ENCODE measurements at places on chromosomes 1 and 21. TPM values are rescaled to one million over a fixed set of nuclear protein-coding genes. Genes with fewer than 3 reads are reported as not detected.

The C1orf56 gene
- polyA plus RNA-seq: 2.3 TPM

The PKP1 gene
- 0.60 TPM for polyA plus RNA-seq

The PDZK1 gene
- 0.51 TPM for polyA plus RNA-seq

- no peak for DNase-seq
These were observed 200.6 kb downstream of the PTGER3 start for GRCh38 chr1:70847013-70847412.

- no peak for DNase-seq
These were observed 432.2 kb downstream of the PCP4 start for GRCh38 chr21:40299451-40299850.

DNA sequence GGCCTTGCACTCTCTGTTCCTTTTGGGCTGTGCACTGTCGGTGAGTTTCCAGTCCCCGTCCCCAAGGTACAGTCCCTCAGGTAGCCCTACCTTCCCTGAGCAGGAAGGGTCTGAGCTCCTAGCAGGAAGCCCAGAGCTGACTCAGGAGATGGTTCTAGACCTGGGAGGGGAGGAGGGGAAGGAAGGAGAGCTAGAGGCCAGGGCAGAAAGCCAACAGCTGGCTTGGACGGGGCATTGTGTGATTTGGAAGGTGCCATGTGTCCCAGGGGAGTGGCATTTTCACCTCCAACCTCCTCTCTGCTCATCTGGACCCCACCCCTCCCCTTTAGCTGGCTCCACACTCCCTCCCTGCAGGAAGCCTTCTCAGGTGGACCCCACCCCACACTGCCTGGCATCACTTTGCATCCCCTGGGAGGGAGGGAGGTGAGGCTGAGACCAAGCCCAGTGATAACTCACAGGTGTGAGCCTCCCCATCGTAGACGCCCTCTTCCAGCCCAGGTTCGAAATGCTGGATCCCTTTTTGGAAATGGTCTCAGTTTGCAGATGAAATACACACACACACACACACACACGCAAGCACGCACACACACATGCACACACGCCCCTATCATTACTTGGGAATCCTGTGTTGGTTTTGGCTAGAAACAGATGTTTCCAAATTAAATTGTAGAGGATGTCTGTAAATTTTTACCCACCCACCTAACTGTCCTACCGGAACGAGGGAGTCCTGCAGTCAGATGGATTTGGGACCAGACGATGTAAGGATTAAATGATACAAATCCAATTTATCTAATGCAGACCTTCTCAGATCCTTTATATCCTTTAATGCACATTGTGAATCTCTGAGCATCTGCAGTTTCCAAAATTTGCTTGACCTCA, 19.7 kb upstream of the IFNLR1 start:
- no peak for DNase-seq

Data from sigmoid colon (tissue), 7 donors.